Daoy (cell line): ENCODE measurements at places on chromosomes 11 and 22. TPM values are rescaled to one million over a fixed set of nuclear protein-coding genes. Genes with fewer than 3 reads are reported as not detected.

DNA sequence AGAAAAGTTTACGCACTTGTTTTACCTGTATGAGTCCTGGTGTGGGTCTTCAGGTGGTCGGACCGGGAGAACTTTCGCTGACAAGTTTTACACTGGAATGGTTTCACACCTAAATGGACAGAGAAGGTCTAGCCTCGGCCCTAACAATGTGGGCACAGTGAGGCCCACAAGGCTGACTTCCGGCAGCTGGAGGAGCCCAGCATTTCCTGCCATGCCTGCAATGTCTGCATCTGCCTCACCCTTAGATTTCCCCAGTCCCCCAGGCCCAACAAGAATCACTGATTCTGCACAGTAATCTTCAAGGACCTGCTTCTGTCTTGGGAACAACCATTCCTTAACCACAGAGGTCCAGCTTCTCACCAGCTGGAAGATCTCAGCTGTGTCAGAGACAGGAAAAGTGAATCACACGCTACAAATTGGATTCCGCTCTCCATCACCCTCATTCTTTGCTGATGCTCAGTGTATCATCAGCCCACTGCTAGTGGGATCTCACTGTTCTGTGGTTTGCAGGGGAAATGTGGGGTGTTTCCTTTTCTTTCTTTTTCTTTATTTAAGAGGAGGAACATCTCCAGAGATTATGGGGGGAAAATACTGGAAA is 43.3 kb downstream of the WT1 start:
- peak; percentile 78 for DNase-seq

FAM227A gene
- 0.06 and 0.80 TPM in 2 replicates for total RNA-seq

OR6T1 gene
- not detected in 2 replicates for total RNA-seq

RAPSN gene
- not detected in 2 replicates for total RNA-seq

GRCh38 chr22:48857202-48857805 is 970.4 kb downstream of the BRD1 start:
- no peak for DNase-seq

CABP4 gene
- 0.06 and 0.15 TPM in 2 replicates for total RNA-seq

CPSF7 gene
- 16.6 and 22.3 TPM in 2 replicates for total RNA-seq

GRCh38 chr22:45101515-45102227 is 62.1 kb upstream of the NUP50 start:
- peak; percentile 78 for DNase-seq
